Stimulated activated CD8-positive, alpha-beta memory T cell treated with anti-CD3 and anti-CD28 coated beads, Interleukin-7, amount 100 ng/mL, for 1 hour (primary cell): ENCODE measurements at places on chromosomes 4 and X.

- peak; percentile 79 for DNase-seq
These were observed 32.1 kb downstream of the HTT start for GRCh38 chr4:3106339-3107186.

DNA sequence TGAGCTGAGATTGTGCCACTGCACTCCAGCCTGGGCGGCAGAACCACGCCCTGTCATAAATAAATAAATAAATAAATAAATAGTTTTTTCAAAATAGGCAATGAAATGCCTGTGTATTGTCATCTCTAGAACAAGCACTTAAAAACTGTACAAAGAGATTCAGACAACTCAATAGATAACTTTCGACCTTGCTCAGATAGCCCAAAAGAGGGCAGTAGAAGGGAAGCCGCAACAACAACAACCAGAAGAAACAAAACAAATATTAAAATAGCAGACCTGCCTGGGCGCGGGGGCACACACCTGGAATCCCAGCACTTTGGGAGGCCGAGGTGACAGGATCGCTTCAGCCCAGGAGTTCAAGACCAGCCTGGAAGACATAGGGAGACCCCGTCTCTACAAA, 9.4 kb upstream of the CLDN34 start:
- DNase-seq = no peak

GRCh38 chr4:6017030-6017429, 1.2 kb downstream of the C4orf50 start:
- DNase-seq = no peak

GRCh38 chr4:71020611-71021010, 27.2 kb downstream of the DCK start:
- no peak for DNase-seq

DNA sequence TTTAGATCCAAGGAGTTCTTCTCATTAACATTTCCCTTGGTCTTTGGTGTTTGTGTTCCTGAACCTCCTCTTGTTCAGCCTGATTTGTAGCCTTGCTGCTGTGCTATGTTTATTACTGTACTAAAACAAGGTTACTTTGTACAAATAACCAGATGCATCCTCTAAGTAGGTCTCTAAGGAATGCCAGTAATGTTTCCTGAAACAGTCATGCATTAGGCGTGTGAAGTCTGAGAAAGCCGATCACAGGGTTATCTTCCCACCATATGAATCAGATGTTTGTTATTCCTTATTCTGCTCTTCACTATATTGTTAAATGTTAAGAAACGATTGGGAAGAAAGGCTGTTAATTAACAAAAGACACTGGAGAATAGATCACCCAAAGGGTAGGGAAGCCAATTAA, 66.9 kb downstream of the GALNTL6 start:
- DNase-seq = no peak
